ENCODE measurements at places on chromosomes 5 and 9. TPM values are rescaled to one million over a fixed set of nuclear protein-coding genes. Genes with fewer than 3 reads are reported as not detected.

DNA sequence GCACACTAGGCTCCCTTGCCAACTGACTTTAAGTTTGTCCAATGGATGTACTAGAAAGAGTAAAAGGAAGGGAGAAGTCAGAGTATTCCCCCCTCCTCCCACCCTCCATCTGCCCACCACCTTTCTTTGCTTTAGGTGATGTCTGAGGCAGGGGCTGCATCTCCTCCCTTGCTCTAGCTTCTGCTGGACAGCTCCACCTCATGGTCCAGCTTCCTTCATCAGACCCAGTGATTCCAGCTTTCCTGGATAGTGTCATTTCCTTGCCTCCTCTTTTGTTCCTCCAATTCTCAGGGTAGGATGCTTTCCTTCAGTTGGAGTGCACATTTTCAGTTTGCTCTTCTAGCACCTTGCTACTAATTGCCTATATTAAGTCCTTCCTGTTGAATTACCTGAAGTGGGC, 67.4 kb downstream of the RAD23B start:
- no peak for DNase-seq

DNA sequence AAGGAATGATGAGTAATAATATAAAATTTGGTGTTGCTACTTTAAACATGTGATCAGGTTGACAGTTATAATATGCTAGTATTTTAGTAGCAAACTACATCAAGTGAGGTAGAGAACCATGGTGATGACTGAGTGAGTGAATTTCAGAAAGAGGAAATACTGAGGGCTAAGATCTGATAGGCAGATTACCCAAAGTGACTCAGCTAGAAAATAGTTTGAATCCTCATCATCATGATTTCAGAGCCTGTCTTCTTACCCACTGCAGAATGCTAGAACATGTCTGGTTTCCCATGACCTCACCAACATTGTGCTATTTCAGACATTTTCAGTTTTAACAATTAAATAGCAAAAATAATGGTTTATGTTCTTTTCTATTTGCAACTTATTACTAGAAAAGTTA, 602.1 kb downstream of the TAF11L14 start:
- DNase-seq, result no peak

DNA sequence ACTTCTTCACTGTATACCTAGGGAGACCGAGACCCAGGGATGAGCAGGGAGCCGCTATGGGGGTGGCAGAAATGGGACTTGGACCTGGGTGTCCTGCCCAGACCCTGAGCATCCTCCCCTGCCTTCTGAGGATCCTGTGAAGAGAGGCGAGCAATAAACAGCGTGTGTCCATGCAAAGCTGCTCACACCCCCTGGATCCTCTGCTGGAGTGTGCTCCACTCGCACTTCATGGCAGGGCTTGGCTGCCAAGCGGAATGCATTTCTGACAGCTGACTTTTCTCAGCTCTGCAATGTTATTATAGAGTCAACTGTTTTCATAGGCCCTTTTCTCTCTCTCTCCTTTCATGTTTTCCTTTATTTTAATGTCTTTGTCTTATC, 31.0 kb upstream of the ALDH1B1 start:
- DNase-seq, result no peak

Gene GABRA6
- not detected for total RNA-seq

GRCh38 chr9:16519001-16519400, 351.5 kb downstream of the BNC2 start:
- DNase-seq, result no peak

Gene IRGM
- 2.4 TPM for total RNA-seq

- DNase-seq, result no peak
Measured at GRCh38 chr5:170265522-170265921, 32.1 kb downstream of the LCP2 start.

DNA sequence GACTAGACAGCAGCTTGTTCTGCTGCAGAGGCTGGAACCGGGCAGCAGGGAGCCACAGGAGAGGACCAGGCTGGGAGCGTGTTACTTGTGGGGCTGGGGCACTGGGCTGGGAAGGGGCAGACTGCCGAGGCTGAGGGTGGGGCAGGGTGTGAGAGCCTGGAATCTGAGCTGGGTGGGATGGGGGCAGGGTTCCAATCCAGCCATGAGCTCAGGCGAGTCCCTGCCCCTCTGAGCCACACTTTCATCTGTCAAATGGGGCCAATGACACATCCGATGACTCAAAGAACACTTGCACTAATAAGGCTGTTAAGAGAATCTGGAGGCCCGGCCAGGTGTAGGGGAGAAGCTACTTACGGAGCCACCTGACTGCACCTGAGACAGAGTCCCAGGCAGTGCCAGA, 18.7 kb upstream of the WDR38 start:
- no peak for DNase-seq

- DNase-seq, result no peak
Measured at GRCh38 chr5:77298146-77298545, 87.7 kb downstream of the PDE8B start.

Gene GPX3
- not detected for total RNA-seq

Gene ANKRD18B
- 1.5 TPM for total RNA-seq

DNA sequence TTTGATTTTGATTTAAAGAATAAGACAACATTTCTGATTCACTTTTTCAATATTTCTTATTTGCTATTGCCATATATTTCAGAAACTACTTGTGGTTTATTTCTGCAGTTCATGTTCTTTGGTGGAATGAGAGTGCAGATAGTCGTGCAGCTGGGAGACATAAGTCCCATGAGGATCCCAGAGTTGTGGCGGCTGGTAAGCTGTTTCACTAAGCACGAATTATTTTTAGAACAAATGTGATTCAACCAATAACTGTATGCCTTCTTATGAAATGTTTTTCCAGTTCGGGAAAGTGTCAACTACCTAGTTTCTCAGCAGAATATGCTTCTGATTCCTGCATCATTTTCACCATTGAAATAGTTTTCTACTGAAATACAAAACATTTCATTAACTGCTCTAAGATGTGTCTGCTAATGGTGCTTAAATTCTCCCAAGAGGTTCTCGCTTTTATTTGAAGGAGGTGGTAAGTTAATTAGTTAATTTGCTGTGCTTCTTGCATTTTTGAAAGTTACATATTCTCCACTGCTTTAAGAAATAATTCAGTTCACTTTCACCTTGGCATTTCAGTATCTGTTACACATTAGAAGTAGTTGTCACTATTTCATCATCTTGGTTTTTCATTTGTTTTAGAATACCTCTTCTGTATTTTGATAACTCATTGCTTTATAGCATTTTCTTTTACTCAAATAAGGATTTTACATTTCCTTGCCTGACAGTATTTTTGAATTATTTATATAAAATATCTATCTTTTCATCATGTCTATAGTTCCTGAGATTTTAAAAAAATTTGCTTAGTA, 9.0 kb downstream of the NIPSNAP3B start:
- no peak for DNase-seq

Gene IFNA21
- not detected for total RNA-seq

DNA sequence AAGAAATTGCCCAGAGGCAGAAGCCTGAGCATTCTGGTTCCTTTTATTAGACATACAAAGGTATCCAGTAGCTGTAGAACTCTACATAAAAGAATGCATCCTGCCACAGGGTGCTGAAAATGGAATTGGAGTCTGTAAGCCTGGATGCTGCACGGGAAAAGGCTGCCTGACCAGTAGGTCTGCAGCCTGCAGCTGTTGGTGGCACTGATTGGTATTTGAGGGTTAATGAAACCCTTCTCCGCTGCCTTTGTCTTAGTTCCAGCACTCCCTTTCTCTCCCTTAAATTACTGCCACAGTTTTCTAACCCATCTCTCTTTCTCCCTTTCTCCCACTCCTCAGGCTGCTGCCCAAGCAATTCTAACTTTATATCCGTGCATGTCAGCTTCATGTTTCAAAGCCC, 64.7 kb downstream of the BRINP1 start:
- no peak for DNase-seq

Gene C5orf58
- not detected for total RNA-seq

Gene GLDC
- total RNA-seq, result 0.95 TPM

GRCh38 chr5:128192368-128192767, 108.8 kb downstream of the SLC12A2 start:
- DNase-seq, result no peak

Gene NR2F1
- total RNA-seq, result not detected

DNA sequence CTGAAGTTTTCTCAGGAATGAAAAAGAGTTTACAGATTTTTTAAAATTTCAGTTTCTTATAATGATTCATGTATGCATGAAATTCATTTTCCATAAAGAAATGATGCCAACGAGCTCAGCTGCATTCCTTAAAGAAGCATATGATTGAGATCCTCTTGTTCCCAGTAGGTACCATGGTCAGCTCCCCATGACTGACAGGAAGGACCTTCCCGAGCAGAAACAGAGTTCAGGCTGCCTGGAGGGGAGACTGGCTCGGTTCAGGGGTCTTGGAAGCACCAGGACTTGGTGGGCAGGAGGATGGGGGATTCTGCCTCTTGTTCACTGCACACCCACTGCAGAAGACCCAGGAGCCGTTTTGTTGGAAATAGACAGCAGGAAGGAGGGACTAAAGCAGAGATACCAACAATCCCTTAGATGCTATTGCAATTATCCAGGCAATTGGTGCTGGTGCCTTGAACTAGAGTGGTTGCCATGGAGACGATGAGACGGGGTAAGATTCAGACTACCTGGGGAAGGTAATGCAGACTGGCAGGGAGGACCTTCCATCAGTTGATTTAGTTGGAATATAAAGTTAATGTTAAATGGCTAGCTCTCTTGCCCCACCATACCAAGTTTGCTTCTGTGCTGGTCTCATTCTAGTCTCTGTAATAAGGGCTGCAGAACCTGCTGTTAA, 447.8 kb downstream of the MTRR start:
- DNase-seq, result no peak

Gene MTX3
- total RNA-seq, result 14.3 TPM

DNA sequence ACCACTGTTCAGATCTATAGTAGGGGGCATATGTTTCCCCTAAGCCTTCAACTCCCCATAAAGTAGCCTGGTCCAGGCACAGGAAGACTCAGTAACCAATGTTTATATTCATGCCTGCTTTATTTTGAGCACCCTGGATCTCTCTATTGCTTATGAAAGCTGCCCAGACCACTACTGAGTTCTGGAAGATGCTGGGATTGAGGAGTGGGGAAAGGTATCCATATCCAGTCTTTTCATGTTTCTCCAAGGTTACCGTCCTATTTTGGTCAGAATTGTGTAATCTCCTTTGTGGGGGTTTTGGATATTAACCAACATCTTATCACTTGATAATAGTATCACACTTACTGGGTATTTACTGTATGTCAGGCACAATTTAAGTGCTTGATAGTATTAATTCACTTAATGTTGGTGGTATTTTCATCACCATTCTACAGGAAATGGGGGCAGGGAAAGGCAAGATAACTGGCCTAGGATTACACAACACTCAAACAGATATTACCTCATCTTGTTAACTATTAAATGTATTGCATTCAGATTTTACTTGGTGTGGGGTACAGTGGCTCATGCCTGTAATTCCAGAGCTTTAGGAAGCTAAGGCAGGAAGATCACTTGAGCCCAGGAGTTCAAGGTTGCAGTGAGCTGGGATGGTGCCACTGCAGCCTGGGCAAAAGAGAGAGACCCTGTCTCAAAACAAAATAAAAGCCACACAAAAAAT, 36.3 kb downstream of the RUSC2 start:
- no peak for DNase-seq

Gene FGFR4
- total RNA-seq, result 2.0 TPM

Gene CDKN2A
- total RNA-seq, result 0.86 TPM

DNA sequence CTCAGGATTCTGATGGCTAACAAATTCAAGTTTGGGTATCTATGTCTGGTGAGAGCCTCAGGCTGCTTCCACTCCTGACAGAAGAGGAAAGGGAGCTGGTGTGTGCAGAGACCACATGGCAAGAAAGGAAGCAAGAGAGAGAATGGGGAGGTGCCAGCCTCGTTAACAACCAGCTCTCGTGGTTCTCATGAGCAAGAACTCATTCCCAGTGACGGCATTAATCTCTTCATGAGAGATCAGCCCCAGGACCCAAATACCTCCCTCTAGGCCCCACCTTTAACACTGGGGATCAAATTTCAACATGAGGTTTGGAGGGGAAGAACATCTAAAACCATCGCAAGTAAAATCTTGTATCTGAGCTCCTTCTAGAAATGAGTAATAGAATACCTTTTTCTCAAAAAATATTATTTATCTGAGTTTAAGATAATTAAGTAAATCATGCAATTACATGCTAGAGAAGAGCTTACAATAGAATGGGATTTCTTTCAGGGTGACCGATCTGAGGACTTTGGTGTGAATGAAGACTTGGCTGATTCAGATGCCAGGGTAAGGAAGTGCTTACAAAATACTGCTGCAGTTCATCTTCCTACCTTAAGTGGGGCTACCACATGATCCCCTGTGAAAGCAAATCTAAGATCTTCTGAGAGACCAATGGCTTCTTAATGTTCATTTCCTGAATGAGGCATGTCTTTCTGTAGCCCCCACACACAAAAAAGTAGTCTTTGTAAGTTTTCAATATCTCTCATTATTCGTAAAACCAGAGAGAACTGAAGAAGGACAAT, 11.5 kb downstream of the ANXA1 start:
- no peak for DNase-seq

DNA sequence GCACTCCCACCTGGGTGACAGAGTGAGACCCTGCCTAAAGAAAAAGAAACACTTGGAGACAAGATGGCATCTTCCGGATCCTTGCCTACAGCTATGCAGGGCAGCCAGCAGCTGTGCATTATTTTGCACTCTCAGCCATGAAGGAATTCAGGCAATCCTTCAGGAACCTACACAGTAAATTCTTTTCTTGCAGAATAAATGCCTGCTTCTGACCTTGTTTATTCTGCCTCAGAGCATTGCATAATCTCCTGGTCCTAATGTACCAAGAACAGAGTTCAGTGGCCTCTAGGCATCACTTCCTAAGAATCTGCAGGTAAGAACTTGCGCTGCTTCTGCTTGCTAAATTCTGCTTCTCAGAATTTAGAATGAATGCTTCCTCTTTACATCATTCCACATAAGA, 16.8 kb downstream of the GLDC start:
- no peak for DNase-seq

Gene EQTN
- not detected for total RNA-seq

DNA sequence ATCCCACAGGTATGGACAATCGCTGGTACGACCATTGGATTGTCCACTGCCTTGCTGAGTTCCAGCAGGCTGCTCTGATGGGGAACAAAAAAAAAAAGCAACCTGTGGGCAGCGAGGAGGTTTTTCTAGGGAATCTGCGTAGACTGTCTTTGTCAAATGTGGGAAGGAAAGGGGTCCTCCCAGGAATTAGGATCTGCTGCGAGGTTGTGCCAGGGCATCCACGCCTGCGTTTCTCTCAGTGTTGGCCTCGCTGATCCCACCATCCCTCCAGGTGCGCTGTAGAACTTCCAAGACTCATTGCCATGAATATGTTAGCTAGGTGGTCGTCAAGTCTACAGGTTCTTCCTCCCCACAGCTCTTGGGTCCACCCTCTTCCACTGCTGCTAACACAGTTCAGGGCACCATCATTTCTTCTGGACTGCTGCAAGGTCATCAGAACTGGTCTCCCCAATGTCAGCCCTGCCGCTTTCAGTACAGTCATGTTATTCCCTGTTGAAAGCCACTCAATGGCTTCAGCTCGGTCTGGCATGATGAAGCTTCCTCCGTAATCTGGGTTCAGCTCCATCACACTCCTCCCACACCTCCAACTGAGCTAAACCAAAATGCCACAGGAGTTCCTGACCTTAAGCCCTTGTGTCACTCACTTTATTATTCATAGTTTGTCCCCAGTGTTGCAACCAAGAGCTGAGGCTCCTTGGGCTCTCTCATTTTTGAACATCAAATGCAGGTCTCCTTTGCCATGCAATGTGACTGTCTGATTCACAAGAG, 79.5 kb upstream of the DMRT1 start:
- no peak for DNase-seq

- no peak for DNase-seq
Measured at GRCh38 chr9:33364127-33364526, 38.2 kb downstream of the AQP7 start.

Measured in activated CD4-positive, alpha-beta T cell treated with anti-CD3 and anti-CD28 coated beads for 36 hours (primary cell).